ENCODE measurements at places on chromosomes 12 and 14.

DNA sequence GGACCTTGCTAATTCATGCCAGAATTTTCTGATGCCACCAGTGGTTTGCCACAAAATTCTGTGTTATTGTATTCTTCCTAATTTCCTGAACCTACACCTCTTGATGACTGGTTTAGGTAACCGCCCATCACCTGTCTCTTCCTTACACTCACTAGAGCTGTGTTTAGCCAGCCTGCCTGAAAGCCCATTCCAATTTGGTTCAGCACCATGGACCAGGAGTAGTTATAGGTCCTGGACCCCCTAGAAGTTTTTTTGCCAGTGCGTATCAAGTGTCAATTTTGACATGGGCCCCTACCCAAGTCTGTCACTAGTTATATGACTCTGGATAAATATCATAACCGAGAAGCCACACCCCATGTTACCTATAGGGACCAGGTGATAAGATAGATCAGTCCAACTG lies 94.0 kb upstream of the NAP1L1 start:
- DNase-seq: no peak

- no peak for DNase-seq
Observed at GRCh38 chr14:91580876-91581577, 70.9 kb upstream of the PPP4R3A start.

- DNase-seq: no peak
Observed at GRCh38 chr14:32427726-32428528, 98.8 kb downstream of the AKAP6 start.

GRCh38 chr14:24172261-24172860 lies 481 bp downstream of the REC8 start:
- DNase-seq: peak; percentile 63

DNA sequence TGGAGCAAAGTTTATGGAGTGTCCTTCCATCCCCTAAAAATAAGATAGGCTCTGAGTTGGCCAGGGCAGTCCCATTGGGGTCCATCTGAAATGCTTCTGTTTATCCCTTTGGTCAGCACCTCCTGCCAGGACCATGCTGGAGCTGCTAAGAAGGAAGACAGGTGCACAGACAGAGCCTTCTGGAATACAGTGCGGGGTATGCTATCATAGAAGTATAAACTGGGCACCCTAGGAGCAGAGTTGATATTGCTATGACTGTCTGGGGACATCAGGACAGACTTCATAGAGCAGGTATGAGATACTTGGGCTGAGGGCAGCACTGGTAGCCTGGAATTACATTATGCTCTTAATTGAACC lies 170.4 kb upstream of the HIF1A start:
- no peak for DNase-seq

- DNase-seq: no peak
Observed at GRCh38 chr12:47604221-47604873, 101.5 kb downstream of the RPAP3 start.

Measured in NCI-H2171 (cell line).